ENCODE measurements at places on chromosomes 1 and 21. TPM values are rescaled to one million over a fixed set of nuclear protein-coding genes. Genes with fewer than 3 reads are reported as not detected.

Gene RSPH1
- polyA plus RNA-seq: not detected

Gene RNF186
- polyA plus RNA-seq: not detected

Gene LRRIQ3
- 1.3 TPM for polyA plus RNA-seq

Gene GJA8
- not detected for polyA plus RNA-seq

Gene IFNLR1
- 3.1 TPM for polyA plus RNA-seq

Gene MASP2
- not detected for polyA plus RNA-seq

Gene THEM5
- polyA plus RNA-seq: 0.38 TPM

Gene HSPG2
- polyA plus RNA-seq: not detected

Gene TRNP1
- not detected for polyA plus RNA-seq

Gene RAB7B
- polyA plus RNA-seq: not detected

Gene CELA2A
- not detected for polyA plus RNA-seq

Gene PODN
- 0.53 TPM for polyA plus RNA-seq

Gene CCDC27
- not detected for polyA plus RNA-seq

Gene SDHB
- polyA plus RNA-seq: 156 TPM

Gene SPATA46
- not detected for polyA plus RNA-seq

Data from CD8-positive, alpha-beta memory T cell (primary cell).